Activated CD4-positive, alpha-beta T cell treated with anti-CD3 and anti-CD28 coated beads, Interleukin-2, amount 10 ng/mL, durations not matched to agents 24 days and 14 days (primary cell): ENCODE measurements at places on chromosomes 11 and 22.

DNA sequence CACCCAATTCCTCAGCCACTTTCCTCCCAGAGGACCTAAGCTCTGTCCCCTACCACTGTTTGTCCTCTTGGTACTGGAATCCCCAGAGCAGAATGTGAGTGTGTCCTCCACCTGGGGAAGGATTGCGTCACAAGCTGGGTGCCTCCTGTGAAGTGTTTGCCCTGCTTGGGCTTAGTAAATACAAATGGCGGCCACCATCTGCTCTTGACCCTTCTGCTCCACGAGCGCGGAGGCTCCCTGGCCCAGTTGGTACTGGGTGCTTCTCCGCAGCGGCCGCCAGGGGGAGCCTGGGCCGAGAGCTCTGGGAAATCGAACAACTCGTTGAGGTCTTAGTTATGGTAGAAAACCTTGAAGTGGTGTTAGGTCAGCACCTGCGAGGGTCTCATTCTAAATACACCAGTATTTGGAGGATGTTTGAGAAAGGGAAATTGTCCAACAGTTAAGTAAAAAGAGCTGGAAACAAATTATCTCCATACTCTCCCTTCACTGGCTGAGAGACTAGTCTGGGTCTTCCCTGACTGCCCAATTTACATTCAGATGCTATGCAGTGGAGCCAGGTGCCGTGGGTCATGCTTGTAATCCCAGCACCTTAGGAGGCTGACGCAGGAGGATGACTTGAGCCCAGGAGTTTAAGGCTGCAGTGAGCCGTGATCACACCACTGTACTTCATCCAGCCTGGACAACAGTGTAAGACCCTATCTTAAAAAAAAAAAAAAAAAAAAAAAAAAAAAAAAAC lies 74.6 kb upstream of the TEAD1 start:
- peaks cover 2% of the 10 kb centered on the region for H3K4me1 ChIP-seq
- H3K36me3 ChIP-seq: no peaks in the 10 kb centered on the region
- H3K27ac ChIP-seq: no peak overlapping the region

GRCh38 chr11:72541257-72541974 lies 107.1 kb upstream of the CLPB start:
- peaks cover 42% of the 10 kb centered on the region for H3K27me3 ChIP-seq
- no peak overlapping the region for H3K4me3 ChIP-seq
- H3K36me3 ChIP-seq: no peaks in the 10 kb centered on the region
- DNase-seq: no peak
- H3K27ac ChIP-seq: no peak overlapping the region

GRCh38 chr11:64848214-64848825 lies 3.9 kb upstream of the CDC42BPG start:
- DNase-seq: no peak
- H3K4me3 ChIP-seq: no peak overlapping the region
- no peaks in the 10 kb centered on the region for H3K27me3 ChIP-seq
- H3K27ac ChIP-seq: peak overlapping the region; percentile 65
- H3K4me1 ChIP-seq: peaks cover 56% of the 10 kb centered on the region

DNA sequence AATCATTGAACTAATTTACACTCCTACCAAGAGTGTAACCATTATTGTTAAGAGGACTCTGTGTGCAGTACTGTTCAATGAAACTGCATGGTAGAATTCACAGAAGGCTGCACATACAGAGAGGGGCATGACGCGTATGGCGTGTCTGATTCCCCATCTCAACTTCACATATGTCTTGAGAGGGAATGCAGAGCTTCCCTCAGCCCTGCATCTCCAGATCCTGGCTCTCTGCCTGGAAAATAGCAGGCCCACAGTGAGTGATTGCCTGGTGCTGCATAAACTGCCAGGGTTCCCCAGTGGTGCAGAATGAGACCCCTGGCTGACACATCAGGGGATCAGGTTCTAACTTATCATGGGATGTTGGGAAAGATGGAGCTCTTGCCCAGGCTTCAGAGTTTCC lies 260.2 kb upstream of the ISX start:
- H3K4me3 ChIP-seq: no peak overlapping the region
- no peak for DNase-seq
- H3K27me3 ChIP-seq: no peaks in the 10 kb centered on the region
- no peaks in the 10 kb centered on the region for H3K36me3 ChIP-seq
- no peak overlapping the region for H3K27ac ChIP-seq

DNA sequence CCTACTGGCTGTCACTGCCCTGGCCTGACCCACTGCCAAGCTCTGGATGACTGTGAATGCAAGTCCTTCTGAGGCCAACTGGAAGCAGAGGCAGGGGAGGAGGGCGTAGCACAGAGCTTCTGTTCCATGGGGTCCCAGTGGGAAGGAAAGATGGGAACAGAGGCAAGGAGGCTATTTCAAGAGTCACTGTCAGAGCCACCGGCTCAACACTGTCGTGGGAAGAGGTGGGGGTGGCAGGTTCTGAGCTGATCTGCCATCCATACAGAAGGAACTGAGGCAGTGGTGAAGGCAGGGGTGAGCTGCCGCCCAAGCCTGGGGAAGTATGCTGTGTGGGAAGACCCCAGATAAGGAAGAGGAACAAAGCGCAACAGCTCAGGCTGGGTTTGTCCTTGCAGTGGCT lies 54.7 kb downstream of the SGSM3 start:
- H3K36me3 ChIP-seq: peaks cover 51% of the 10 kb centered on the region
- H3K4me3 ChIP-seq: no peak overlapping the region
- no peaks in the 10 kb centered on the region for H3K27me3 ChIP-seq

- DNase-seq: no peak
- H3K4me3 ChIP-seq: peak overlapping the region; percentile 78
- H3K36me3 ChIP-seq: no peaks in the 10 kb centered on the region
- H3K27ac ChIP-seq: no peak overlapping the region
- H3K27me3 ChIP-seq: no peaks in the 10 kb centered on the region
Observed at GRCh38 chr11:102468616-102469195, 16.1 kb upstream of the TMEM123 start.

- no peak for DNase-seq
- peak overlapping the region; percentile 64 for H3K27ac ChIP-seq
- H3K27me3 ChIP-seq: no peaks in the 10 kb centered on the region
Observed at GRCh38 chr11:13339195-13340153, 61.9 kb downstream of the BMAL1 start.

DNA sequence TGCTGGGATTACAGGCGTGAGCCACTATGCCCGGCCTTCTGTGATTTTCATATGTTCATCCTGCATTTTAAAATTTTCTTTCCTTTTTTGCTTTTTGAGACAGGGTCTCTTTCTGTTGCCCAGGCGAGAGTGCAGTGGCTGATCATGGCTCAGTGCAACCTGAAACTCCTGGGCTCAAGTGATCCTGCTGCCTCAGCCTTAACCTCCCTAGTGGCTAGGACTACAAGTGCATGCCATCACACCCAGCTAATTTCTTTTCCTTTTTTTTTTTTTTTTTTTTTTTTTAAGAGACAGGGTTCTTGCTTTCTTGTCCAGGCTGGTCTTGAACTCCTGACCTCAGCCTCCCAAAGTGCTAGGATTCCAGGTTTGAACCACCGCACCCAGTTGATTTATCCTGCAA lies 54.1 kb upstream of the WT1 start:
- DNase-seq: no peak
- H3K27ac ChIP-seq: no peak overlapping the region
- no peaks in the 10 kb centered on the region for H3K27me3 ChIP-seq
- no peaks in the 10 kb centered on the region for H3K4me1 ChIP-seq
- no peak overlapping the region for H3K4me3 ChIP-seq

DNA sequence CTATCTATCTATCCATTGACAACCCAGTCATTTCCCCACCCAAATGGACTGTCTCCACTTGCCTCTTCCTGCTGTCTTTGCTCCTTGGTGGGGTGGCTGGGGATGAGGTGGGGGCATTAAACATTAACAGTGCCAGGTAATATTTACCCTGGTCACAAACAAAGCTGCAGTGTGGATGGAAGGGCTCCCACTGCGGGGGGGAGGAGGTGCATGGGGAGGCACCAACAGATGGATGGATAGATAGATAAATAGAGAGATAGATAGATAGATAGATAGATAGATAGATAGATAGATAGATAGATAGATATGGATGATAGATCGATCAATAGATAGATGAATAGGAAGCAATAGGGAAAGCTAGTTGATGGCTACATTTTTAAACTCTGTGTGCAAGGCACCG lies 2.3 kb upstream of the FXYD2 start:
- H3K36me3 ChIP-seq: no peaks in the 10 kb centered on the region
- no peak overlapping the region for H3K27ac ChIP-seq
- no peaks in the 10 kb centered on the region for H3K27me3 ChIP-seq

DNA sequence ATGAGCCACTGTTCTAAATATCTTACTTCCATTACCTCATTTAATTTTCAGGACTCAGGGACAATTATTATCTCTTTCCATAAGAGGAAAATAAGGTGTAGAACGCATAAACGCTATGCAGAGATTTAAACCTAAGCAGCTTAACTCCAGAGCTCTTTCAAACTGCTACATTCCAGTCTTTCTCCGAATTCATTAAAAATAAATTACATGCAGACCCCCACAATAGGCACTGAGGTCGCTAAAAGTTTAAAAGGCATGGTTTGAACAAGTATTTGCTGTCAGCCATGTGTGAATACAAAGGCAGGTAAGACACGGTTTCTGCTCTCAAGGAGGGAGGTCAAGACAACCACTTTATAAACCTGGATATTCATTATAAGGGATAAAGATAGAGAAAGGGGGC lies 983 bp downstream of the NARS2 start:
- peaks cover 28% of the 10 kb centered on the region for H3K4me1 ChIP-seq
- peak overlapping the region; percentile 94 for H3K4me3 ChIP-seq
- no peak for DNase-seq
- peak overlapping the region; percentile 92 for H3K27ac ChIP-seq
- H3K36me3 ChIP-seq: peaks cover 31% of the 10 kb centered on the region
- H3K27me3 ChIP-seq: no peaks in the 10 kb centered on the region

DNA sequence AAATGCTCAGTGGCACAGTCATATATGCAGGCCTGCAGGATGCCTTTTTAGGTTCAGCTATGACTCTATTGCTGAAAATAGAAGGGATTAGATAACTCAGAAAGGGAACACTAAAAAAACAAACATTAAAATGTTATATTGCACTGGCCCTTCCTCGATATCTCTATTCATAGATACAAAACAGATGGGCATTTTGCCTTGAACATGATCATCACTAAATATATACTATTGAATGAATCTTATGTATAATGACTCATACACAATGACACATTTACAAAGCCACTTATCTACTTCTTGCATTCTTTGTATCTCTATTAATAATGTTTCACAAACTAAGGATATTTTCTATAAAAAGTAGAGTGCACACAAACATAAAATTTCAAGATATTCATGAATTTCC lies 2352.8 kb upstream of the RAG2 start:
- no peak for DNase-seq
- H3K27me3 ChIP-seq: no peaks in the 10 kb centered on the region
- H3K4me1 ChIP-seq: no peaks in the 10 kb centered on the region
- H3K4me3 ChIP-seq: no peak overlapping the region
- no peak overlapping the region for H3K27ac ChIP-seq
- no peaks in the 10 kb centered on the region for H3K36me3 ChIP-seq

DNA sequence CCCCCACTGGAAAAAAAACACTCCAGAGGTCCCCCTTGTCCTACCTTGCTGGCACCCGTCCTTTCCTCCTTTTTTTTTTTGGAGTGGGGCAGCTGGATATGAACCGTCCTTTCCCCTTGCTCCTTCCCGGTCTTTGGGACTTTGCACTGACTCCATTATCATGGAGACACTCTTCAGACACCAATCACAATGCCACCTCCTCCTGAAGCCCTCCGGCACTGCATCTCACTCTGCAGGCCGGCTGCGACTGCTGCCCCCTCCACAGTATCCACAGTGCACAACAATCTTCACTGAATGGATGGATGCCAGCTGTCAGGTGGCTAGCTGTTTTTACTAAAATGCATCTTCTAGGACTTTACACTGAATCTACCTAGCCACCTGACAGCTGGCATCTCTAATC lies 12.7 kb upstream of the RGL4 start:
- H3K4me3 ChIP-seq: no peak overlapping the region
- H3K27ac ChIP-seq: no peak overlapping the region
- peaks cover 7% of the 10 kb centered on the region for H3K36me3 ChIP-seq

DNA sequence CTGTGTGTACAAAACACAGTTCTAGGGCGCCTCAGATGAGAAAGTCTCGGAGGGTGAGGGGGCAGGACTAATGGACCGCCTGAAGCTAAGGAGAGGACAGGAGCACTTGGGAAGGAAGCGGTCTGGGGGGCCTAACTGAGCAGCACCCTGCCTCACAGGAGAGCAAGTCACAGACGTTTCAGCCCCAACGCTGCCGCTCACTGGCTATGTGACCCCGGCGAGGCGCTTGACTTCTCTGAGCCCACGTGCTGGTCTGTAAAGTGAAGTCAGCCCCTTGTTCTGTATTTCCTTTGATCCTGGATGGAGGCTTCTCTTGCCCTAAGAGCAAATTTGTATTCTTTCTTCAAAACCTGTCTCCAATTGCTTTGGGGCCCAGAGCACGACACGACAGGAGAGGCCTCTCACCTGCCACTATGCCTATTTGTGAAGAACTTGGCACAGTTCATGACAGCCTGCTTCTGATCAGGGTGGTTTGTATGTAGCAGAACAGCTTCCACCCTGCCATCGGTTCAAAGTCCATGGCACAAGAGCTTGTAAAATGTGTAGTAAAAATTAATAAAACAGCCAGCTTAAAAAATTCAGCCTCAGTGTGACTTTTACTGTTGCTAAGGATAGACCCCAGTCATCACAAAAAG lies 59.1 kb downstream of the WNT11 start:
- DNase-seq: no peak
- peaks cover 2% of the 10 kb centered on the region for H3K36me3 ChIP-seq
- H3K4me3 ChIP-seq: no peak overlapping the region
- no peak overlapping the region for H3K27ac ChIP-seq

DNA sequence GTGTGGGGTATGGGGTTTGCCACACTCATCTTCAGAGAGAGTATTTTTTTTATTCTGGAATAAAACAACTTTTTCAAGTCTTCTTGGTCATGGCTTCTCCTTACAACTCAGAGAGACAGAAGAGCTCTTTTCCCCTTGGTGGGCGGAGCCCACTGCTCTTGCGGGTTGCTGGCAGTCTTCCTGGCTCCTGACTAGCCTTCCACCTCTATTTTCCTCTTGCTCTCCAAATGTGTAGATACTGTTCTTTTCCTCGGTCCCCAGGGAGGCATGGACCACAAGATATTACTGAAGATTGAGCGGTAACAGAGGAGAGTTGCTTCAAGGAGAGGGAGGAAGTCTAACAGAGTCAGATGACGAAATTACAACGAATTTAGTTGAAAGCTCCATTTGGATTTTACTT lies 210.6 kb downstream of the NTM start:
- DNase-seq: no peak
- H3K4me3 ChIP-seq: no peak overlapping the region

DNA sequence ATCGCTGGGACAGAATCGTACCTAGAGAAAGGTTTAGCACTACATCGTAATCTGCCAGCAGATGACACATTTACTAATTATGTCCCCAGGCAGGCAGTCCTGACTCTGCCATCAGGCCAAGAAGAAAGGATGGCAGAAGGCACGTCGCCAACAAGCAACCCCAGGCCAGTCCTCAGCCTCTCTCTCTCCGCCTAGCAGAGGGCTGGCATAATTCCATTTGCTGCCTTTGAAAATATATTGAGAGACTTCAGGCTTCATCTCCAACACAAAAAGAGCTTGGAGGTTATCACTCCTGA lies 1517.0 kb downstream of the TBC1D22A start:
- no peaks in the 10 kb centered on the region for H3K4me1 ChIP-seq
- peaks cover 3% of the 10 kb centered on the region for H3K27me3 ChIP-seq
- no peak overlapping the region for H3K4me3 ChIP-seq
- H3K36me3 ChIP-seq: no peaks in the 10 kb centered on the region
- no peak for DNase-seq
